ENCODE measurements at places on chromosomes 12 and 14.

- DNase-seq = no peak
Observed at GRCh38 chr12:64976131-64976530, 145.0 kb downstream of the WIF1 start.

DNA sequence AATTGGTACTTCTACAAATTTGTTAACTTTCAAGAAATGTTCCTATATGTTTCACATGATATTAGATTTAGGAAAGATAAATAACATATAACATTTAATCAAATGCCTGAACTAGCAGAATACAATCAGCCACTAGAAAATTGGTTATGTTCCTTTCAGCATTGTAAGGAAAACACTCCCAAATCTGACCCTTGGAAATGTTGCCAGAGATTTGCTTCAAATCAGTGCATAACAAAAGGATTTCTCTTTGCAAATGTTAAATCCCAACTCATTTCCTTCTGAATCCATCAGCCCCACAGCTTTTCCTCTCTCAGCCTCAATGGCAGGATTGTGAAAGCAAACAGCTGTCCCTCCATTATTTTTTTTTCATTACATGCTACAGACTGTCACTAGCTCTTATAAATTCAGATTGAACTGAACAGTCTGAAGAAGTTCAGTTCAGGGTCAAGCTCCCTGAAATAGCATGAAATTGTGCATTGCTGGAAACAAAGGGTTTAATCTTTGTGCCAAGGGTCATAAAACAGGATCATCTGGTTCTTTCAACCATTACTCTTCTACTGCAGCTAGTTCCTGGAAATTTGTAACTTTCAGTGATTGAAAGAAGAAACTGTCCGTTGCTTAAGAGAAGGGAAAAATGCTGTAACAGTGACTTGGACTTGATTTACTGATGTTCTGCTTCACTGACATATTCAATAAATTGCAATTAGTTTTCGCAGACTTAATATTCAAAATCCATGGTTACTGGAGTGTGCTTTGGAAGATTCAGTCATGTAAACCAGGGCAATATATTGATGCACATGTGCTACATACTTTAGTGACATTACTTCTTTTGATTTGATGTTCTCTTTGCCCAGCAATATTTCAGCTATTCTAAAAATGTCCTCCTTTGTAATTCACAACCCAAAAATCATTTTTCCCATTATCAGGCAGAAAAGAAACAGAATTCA lies 246.4 kb downstream of the RPL10L start:
- no peak for DNase-seq

DNA sequence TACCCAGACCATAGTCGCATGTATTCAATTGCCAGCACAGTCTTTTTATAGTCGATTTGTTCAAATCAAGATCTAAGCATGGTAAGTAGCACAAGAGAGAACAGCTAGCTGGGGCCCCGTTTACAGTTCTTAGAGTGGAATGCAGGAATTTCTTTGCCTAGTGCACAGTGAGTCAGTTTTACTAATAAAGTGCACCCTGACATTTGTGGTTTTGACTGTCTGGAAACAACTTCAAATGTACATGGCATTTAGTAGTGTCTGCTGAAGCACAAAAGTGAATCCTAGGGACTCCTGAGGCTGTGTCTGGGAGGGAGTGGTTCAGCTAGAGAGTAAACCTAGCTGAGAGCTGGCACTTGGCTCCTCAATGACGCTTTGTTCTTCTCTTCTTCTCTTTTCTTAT lies 64.9 kb downstream of the TMX1 start:
- DNase-seq = no peak

DNA sequence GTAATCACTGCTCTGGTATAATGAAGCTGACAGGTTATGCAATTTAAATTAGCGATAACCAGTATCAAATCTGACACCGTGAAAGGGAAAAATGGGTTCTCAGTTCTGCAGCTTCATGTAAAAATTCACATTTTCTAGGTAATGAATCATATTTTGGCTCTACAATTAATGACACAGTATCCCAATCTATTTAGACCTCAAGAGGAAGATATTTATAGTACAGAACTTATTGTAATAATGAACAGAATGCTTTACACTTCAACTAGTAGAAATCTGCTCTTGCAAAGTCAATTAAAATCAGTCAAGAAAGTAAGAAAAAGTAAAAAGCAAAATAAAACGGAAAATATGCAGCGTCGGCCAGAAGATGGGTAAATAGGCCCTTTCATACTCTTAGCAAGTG lies 24.3 kb downstream of the SEL1L start:
- no peak for DNase-seq

DNA sequence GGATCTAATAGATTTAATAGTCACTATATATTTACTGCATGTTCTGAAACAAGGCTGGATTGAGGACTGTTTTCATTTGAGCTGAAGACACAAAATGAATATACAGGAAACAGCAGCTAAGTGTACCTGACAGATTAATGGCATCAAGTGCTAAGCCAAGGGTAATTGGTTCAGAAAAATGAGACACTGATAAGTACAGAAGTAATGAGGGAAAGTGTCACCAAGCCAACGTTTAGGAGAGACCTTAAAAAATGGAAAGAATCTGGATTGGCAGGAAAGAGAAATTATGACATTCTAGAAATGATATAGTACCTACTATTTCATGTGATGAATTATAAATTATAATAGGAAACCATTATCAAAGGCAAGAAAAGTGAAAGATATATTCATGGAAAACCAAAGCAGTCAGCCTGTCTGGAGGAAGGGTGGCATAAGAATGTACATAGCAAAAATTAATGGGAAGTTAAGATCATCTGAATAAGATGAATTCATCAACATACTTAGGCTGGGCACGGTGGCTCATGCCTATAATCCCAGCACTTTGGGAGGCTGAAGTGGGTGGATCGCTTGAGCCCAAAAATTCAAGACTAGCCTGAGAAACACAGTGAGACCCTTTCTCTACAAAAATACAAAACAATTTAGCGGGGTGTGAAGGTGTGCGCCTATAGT lies 21.0 kb upstream of the DUSP16 start:
- DNase-seq = no peak
